ENCODE measurements at places on chromosomes 5 and 9.
A peak's percentile ranks its signal among the peaks of the same experiment; 100 is the strongest.

GRCh38 chr5:180179442-180180420 is 29.3 kb downstream of the RASGEF1C start:
- DNase-seq, result no peak

GRCh38 chr5:138490648-138491283 is 25.5 kb downstream of the EGR1 start:
- no peak for DNase-seq

GRCh38 chr5:115549154-115549553 is 4.6 kb upstream of the FEM1C start:
- no peak for DNase-seq

GRCh38 chr5:154513669-154514084 is 35.6 kb upstream of the HAND1 start:
- no peak for DNase-seq

DNA sequence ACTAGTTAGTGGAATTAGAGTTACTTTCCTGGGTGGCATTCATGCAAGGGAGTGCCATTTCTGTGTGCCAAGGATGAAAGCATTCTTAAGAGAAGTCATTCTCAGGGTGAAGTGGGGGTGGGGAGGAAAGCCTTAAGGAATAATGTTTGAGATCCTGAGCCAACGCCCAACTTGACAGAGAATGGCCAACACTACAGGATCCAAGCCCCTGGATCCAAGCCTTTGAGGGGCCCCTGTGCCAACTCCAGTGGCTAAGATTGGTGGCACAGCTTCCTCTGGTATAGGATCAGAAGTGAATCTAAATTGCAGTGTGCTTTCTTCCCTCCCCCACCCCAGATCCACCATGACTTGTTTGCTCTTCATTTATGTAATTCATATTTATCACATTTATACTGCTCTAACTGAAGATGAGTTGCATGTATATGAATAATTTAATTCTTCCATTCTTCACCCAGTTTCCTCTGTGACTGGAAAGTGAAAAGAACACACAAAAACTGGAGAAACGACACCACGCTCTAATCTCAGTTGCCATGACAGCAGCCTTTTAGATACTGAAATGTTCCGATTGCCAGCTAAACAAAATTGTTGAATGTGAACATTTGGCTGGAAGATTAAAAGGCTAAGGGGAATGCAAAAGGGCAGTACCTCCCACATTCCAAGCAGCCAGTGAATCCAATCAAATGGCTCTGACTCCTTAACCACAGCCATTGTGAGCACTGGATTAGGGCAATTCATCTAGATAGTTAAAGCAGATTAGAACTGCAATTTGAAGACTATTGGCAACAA is 4.5 kb downstream of the ZNF608 start:
- DNase-seq, result peak; percentile 91

DNA sequence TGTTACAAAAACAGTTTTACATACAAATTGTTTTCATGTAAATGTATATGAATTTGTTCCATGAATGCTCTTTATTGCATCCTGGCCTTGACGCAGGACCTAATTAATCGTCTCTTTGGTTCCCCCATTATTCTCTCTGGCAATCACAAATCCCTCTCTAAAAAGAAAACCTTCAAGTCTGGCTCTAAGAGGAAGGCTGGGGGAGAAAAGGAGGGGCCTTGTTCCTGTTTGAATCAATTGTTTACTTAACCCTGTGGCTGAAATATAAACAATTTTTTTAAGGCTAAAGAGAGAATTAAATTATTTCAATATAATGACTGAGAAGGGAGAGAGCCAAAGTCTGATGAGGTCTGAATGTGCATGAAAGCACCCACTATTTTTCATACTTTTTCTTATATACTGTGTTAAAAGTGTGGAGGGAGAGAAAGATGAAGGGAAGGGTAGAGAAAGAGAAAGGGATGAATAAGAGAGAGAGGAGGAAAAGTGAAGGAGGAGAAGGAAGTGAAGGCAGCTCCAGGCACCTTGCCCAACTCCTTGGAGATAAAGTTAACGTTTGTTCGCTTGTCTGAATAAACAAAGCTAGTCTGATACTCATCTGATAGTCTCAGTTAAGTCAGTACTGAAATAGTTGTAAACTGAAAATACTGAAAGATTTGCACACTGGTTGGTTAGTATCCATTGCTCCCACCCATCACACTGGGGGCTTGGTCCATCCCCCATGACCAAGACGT is 116.4 kb upstream of the SPDL1 start:
- DNase-seq, result no peak

GRCh38 chr5:30505014-30505886 is 688.2 kb upstream of the CDH6 start:
- peak; percentile 41 for DNase-seq

- DNase-seq, result no peak
These were observed 12.7 kb downstream of the GLIPR2 start for GRCh38 chr9:36149197-36149596.

GRCh38 chr5:131532031-131532640 is 102.9 kb downstream of the RAPGEF6 start:
- no peak for DNase-seq

GRCh38 chr5:98977723-98978122 is 48.9 kb upstream of the CHD1 start:
- DNase-seq, result no peak

DNA sequence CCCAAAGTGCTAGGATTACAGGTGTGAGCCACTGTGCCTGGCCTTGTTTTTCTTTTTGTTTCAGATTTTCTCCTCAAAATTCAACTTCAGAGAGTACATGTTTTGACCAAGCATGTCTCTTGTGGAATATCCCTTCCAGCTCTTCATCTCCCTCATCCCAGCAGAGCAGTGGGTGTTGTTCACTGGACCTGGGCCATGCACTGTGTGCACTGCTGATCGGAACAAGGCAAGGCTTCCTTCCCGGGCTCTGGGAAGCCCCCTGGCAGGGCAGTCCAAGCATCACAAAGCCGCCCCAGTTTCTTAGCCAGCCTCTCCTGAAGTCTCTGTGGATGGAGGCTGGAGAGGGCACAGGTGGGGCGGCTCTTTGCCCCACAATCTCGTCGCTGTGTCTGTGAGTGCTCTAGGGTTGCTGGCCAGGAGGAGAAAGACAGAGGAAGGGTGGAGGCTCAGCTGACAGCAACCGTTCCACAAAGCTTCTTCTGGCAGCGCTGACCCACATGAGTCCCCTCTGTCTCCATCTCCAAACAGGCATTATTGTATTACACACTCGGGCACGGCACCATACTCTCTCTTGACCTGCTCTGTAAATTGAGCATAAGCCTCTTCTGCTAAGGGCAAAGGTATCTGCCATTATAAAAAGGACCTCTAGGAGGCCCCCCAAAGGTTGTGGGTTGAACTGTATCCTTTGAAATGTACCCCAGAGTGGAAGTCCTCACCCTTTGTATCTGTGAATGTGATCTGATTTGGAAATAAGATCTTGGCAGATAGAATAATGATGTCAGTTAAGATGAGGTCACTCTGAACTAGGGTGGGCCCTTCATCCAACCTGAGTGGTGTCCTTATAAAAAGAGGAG is 89.6 kb downstream of the TARS1 start:
- DNase-seq, result no peak

GRCh38 chr5:111432883-111433536 is 79.3 kb downstream of the STARD4 start:
- DNase-seq, result peak; percentile 22

DNA sequence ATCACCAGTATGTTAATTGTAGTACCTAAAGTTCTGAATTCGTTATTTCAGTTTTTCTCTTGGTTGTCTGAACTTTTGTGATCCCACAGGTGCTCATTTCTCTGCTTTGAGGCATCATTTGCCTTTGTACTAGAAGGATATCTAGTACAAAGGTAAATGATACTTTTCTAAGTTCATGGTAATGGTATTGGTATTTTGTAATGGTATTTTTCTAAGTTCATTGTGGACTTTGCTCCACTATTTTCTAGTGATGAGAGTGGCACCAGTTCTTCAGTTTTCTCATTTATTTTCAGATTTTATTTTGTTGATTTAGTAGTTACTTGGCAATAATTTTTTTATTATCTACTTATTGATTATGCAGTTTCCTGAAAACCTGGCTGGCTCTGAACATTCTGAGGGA is 42.0 kb downstream of the RAB24 start:
- DNase-seq, result no peak

GRCh38 chr5:77300451-77300850 is 90.0 kb downstream of the PDE8B start:
- no peak for DNase-seq

DNA sequence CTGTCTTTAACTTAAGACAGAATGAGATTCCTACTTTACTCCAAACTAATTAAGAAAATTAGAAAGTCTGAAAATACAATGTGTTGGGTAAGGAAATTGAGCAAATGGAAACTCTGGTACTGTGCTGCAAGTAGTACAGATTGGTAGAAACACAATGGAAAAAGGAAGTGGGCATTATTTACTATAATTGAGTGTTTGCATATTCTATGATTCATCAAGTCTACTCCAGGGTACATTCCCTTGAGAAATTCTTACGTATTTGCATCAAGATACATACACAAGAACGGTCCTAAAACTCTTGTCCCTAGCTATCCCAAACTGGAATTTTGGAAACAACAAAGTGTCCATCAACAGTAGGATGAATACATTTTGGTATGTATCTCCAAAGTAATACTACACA is 123.5 kb upstream of the TARS1 start:
- no peak for DNase-seq

GRCh38 chr5:67870662-67871061 is 344.9 kb upstream of the PIK3R1 start:
- DNase-seq, result no peak

- no peak for DNase-seq
These were observed 183.5 kb downstream of the GNA14 start for GRCh38 chr9:77464661-77465060.

DNA sequence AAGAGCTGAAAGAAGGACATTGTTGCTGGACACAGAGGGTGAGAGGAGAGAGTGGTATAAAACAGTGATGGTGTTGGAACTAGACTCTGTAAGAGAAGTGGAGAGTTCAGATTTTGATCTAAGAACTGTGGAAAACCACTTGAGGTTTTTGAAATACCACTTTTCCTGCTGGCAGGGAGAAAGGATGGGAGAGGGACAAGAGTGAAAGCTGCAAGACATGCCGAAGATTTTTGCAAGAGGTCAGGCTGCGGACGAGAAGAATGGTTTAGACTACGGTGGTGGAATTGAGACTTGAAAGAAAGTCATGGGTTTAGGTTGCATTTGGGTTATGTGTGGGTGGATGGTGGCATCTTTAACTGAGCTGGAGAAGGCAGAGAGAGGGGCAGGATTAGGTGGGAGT is 202.2 kb upstream of the RPS23 start:
- no peak for DNase-seq

GRCh38 chr5:73558950-73559349 is 6.5 kb downstream of the ANKRA2 start:
- DNase-seq, result no peak

- DNase-seq, result no peak
These were observed 13.9 kb upstream of the NR5A1 start for GRCh38 chr9:124521142-124521541.

- no peak for DNase-seq
These were observed 124.6 kb upstream of the SARDH start for GRCh38 chr9:133862585-133863256.

GRCh38 chr9:68651280-68651893 is 53.7 kb upstream of the PIP5K1B start:
- no peak for DNase-seq

GRCh38 chr9:33294670-33295432 is 4.5 kb downstream of the NFX1 start:
- no peak for DNase-seq

DNA sequence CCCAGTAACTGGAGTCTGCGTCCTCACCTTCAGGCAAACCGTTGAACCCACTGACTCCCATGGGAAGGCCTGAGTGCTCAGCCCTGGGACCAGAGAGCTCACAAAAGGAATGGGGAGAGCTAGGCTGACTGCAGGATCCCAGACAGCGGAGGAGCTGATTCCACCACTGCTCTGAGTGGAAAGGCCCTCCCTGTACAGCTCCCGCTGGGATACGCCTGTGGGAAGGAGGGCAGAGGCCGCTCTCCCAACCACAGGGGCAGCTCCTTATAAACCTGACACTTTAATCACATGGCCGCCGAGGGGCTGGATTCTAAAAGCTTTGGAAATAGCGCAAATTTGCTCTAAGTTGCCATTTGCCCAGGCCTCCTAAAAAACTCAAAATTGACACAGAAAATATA is 37.1 kb downstream of the DBH start:
- no peak for DNase-seq

DNA sequence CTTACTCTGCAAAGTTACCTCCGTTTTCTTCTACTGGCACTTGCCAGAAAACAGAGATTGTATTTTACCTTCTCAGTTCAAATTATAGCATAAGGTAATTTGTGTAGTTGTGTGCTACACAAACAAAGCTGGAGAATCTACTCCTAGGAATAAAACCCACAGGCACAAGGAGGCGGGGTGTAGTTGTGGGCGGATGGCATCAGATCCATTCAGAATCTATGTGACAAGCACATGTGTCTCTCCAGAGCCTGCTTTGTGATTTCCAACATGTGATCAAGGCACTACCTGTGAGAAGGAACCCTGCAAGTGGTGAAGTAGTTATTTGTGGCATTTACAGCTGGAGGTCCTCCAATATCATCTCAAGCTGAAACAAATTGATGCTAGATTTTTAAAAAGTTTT is 39.0 kb downstream of the GAS1 start:
- no peak for DNase-seq

DNA sequence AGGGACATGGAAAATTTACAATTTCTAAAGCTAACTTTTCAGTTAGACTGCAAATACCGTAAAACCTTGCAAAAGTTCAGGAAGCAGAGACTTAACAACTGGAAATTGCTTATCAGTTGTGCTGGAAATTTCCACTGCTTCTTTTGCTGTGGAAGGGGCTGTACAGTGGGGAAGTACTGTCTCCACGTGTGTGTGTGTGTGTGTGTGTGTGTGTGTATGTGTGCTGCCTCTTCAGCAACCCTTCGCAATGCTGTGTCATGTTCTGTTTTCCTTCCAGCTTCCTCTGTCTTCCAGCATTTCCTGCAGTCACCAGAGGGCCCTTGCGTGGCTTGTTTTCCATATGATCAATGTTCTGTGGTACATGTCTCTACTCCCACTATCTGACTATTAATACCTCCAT is 87.5 kb upstream of the RANBP3L start:
- DNase-seq, result no peak

DNA sequence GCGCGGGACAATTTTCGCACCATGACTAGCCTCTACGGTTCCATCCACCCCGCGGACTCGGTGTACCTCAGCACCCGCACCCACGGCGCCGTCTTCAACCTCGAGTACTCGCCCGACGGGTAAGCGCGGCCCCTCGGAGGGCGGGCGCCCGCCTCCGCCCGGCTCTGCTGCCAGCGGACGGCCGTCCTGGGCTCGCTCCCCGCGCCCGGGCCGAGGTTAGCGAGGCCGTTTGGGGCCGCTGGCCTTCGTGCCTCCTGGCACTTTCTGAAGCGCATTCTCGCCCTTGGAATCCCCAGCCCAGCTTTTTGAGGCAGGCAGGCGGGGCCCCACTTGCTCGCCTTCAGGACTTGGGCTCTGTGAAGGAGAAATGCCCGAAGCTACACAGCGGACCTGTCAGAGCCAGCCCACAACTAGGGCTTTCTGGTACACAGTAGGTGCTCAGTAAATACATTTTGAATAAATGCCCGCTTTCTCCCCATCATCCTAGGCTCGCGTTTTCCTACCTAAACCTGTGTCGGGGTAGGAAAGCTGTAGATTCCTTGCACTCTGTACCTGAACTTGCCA is 772 bp downstream of the DCAF10 start:
- DNase-seq, result no peak

- DNase-seq, result no peak
These were observed 114.4 kb downstream of the SEC61B start for GRCh38 chr9:99336531-99336930.

Measured in non-pigmented ciliary epithelial cell (primary cell).